NCI-H1048 (cell line): ENCODE measurements at places on chromosomes 12 and 14.

GRCh38 chr12:67558775-67559174, 89.8 kb upstream of the DYRK2 start:
- no peak for DNase-seq

DNA sequence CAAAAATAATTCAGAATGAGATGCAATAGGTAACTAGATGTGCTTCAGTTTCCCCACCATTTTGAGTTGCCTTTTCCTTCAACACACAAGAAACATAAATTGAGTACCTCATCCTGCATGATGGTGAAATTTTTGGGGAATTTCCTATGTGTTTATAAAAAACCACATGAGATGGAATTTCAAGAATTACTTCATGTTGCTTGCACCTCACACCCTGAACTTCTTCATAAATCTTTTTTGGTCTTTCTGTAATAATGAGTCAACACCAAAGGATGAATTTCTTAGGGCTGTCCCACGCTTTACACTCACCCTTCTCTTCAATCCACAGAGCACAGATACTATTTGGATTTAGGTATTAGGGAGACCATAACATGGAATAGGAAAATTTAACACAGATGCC, 22.6 kb upstream of the LUM start:
- DNase-seq, result no peak

- DNase-seq, result no peak
These were observed 30.3 kb downstream of the FAIM2 start for GRCh38 chr12:49873361-49873934.

DNA sequence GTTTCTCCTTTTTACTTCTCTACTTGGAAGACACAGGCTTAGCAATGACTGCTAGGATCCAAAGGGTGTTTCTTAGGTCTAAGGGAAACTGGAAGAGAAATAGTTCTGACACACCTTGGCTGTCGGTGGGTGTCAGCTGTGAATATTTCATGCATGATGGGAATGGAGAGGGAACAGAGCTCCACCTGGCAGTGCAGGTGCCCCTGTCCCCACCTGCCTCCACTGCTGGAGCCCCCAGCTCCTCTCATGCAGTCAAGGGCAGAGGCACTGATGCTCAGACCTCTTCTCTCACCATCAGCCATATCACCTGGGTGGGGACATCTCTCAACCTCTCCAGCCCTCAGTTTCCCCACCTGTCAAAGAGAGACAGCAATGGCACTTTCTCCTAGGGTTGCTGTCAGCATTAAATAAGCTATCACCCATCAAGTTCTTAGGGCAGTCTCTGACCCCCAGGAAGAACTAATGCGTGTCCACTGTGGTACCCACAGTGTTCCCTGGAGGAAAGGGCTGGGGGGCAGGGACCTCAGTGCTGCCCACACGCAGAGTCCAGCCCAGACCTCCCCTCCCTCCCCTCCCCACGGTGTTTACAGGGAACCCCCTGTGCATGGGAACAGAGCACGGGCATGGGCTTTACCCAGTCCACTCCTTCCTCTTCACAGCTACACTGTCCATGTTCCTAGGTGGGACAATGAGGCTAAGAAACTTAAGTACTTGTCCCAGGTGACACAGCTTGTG, 69.1 kb downstream of the C14orf132 start:
- DNase-seq, result no peak

GRCh38 chr12:112282920-112283319, 99.3 kb downstream of the HECTD4 start:
- no peak for DNase-seq

- DNase-seq, result no peak
These were observed 102.0 kb downstream of the LGR5 start for GRCh38 chr12:71541583-71541982.

GRCh38 chr14:36553656-36554260, 28.7 kb downstream of the NKX2-8 start:
- peak; percentile 31 for DNase-seq

DNA sequence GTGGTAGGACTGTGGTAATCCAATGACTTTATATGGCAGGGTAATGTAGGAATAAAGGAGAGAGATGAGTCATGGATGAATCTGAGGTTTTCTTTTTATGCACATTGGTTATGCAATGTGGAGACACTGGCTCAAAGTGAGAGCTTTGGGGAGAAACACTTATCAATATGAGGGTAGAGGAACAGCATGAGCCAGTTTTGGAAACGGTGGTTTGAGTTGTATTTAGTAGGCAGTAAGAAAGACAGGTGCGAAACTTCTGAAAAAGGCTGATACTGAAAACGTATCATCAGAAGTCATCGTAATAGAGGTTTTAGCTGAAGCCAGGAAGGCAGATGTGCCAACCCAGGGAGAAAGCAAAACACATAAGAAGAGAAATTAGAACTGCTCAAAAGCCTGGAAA, 854.8 kb upstream of the SEL1L start:
- DNase-seq, result no peak

DNA sequence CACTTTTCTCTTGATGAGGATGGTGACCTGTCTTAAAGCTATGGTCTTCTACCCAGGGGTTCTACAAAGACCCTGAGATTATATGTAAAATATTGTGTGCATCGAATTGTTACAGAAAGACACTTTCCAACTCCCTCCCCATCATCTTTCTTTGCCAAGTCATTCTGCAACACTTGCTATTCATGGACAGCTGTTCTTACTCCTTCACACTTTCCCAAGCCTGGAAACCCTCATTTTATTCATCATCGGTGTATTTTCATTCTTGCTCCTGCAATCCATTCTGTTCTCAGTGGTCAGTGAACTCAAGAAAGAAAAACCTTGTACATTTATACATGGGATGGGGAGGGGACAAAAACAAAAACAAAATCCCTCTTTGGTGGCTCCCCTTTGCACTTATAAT, 90.5 kb upstream of the STXBP6 start:
- no peak for DNase-seq

DNA sequence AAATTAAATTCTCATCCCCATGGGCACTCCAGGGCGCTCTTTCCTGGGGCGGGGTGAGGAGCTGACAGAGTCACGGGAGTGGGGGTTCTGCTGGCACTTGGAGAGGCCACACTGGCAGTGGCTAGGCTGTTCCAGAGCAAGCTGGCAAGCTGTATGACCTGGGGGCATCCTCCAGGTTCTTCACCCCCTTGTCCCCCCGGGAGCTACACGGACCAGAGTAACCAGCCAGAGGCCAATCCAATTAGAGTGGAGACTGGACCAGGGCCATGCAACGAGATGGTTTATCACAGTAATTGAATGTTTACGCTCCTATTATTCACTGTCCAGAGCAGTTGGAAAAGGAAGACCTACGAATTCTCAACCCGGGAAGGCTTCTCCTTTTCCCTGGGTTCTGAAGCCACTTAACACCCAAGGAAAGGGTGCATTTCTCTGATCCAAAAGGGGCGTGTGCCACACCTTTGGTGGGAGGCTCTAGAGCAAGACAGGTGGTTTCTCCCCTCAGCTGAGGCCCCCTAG, 43.8 kb upstream of the PNMA1 start:
- no peak for DNase-seq

GRCh38 chr12:98983647-98984046, 338.6 kb downstream of the APAF1 start:
- DNase-seq, result no peak

DNA sequence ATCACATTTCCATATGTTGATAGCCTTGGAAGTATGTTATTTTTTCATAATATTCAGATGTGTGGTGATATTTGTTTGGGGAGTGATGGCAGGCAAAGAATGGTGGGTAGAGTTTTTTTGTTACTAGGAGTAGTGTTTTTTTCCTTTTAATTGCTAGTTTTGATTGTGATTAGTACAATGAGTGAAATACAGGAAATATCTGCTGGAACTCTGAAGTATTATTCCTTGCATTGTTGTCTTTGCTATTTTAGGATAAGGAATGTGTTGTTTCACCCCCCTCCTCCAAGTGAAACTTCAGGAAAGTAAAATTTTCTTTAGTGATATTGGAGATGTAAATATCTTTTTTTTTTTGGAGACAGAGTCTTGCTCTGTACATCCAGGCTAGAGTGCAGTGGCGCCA, 105.4 kb downstream of the DIP2B start:
- no peak for DNase-seq

GRCh38 chr14:33057585-33057984, 118.9 kb downstream of the NPAS3 start:
- no peak for DNase-seq

- DNase-seq, result no peak
These were observed 49.9 kb downstream of the ESR2 start for GRCh38 chr14:64244279-64244678.

DNA sequence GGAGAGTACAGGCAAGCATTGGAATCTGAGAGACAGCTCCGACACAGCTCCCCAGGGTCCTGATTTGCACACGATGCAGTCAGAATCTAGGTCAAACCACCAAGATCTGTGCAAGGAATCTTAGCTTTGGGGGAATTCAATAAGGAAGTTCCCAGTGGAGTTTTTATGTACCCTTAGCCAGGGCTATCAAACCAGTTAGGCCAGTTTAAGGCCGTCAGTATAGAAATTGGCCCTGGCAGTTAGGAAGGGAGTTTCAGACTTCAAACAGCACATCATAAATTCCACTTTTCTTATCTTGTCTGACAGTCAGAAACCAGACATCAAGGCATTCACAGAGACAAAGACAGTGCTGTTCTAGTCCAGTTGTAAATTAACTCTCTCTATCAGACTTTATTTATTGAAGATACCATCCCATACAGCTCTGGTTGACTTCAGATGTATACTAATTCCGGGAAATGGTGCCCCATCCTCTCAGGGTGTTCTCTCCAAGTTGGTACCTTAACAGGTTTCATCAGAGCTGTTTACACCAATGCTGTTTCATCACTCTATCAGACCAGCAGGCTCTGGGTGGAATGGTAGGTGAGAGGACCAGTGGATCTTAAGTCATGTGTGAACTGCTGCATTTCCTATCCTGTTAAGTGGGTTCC, 157.5 kb upstream of the ATF7IP start:
- DNase-seq, result peak; percentile 57

- DNase-seq, result no peak
These were observed 197.1 kb upstream of the FOXN3 start for GRCh38 chr14:89614009-89614691.

- DNase-seq, result no peak
These were observed 196.1 kb downstream of the BCL11B start for GRCh38 chr14:99075771-99076375.

GRCh38 chr12:95269892-95270291, 52.3 kb downstream of the VEZT start:
- DNase-seq, result no peak

GRCh38 chr12:64273527-64274403, 51.7 kb upstream of the KICS2 start:
- DNase-seq, result no peak

DNA sequence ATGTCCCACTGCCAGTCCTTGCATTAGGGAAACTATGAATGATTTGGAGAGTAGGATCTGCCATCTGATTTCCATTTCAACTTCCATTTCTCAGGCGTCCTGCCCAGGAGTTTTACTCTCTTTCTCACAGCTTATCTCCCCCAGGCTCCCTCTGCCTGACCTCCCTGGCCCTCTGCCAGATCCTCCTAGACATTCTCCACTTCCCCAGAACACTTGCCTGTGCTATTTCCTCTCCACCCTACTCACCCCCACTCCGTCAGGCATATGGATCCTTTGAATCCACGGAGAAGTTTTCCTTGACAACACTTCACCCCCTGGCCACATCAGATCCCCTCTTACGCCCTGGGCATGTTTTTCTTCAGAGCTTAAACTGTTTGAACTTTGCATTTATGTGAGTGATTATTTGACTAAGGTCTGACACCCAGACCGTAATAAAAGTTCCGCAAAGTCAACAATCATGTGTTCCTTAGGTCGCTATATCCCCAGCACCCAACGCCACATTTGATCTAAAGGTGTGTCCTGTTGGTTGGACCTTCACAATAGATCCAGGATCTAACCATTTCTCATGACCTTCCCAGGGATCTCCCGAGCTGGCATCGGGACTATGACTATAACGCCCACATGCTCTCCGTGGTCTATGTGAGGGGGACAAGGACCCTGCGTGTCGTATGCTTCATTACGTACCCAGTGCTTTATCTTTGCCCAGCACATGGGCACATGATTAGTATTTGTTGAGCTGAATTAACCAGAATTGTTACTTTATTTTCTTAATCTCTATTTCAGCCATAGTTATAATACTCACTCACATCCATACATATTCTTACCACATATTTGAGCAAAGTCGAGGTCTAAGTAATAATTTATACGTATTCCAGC, 255.8 kb upstream of the FOXN3 start:
- DNase-seq, result no peak

DNA sequence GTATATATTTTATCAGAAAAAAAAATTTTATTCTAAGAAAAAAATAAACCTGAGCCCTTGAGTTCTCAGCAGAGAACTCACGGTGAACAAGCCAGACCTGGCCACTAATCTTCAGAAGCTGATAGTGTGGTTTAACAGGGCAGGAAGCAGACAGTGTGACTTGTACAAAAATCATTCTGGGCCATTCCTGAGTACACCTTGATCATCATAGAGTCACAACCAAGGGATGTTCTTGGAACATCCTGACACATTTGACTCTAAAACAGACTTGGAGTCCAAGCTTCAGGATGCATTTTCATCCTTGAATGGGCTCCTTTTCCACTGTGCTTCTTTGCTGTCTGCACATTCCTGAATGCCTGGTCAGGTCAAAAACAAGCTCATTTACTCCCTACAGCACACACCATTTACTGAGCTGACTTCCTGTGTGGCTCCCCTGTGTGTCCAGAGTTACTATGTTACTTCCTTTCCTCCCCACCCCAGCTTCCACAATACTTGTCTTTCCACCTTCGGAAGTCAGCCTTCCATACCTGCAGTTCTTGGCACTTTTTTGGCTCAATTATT, 112.0 kb downstream of the ANO6 start:
- no peak for DNase-seq

GRCh38 chr14:53855574-53855973, 101.1 kb downstream of the BMP4 start:
- DNase-seq, result no peak

- DNase-seq, result no peak
These were observed 118.5 kb downstream of the GLT1D1 start for GRCh38 chr12:128971802-128972201.

- DNase-seq, result no peak
These were observed 2.9 kb downstream of the CLMN start for GRCh38 chr14:95316821-95317220.

DNA sequence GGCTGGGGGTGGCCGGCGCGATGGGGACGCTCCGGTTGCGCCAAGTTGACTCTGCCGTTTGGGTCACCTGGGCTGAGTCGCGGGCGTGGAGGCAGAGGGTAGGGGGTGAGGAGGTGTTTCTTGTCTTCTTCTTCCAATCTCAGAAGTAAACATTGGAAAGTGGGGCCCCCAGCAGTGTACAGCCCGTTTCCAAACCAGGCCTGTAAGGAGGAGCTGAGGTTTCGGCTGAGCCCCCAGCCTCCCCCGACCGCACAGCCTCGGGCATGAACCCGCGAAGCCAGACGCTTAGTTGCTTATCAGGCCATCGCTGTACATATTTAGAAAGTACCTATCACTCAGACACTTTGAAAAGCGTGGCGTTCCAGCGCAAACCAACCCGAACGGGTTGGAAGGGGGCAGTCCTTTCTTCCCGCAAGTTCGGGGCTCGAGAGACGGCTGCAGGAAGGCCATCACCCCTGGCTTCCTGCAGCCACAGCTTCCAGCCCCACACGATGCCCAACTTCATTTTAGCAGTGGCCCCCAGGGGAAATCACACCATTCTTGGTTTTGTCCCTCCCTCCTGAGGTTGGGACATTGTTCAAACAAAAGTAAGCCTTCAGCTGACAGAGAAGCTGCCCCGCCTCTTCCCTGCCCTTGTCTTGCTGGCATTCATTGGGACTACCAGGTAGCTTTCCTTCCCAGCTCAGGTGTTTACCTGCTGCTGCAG, 164.1 kb downstream of the ZFP36L1 start:
- DNase-seq, result no peak
